ENCODE measurements at places on chromosomes 2 and 18.
A peak's percentile ranks its signal among the peaks of the same experiment; 100 is the strongest.

GRCh38 chr2:240554767-240555493 lies 2.9 kb downstream of the ANKMY1 start:
- DNase-seq: no peak

DNA sequence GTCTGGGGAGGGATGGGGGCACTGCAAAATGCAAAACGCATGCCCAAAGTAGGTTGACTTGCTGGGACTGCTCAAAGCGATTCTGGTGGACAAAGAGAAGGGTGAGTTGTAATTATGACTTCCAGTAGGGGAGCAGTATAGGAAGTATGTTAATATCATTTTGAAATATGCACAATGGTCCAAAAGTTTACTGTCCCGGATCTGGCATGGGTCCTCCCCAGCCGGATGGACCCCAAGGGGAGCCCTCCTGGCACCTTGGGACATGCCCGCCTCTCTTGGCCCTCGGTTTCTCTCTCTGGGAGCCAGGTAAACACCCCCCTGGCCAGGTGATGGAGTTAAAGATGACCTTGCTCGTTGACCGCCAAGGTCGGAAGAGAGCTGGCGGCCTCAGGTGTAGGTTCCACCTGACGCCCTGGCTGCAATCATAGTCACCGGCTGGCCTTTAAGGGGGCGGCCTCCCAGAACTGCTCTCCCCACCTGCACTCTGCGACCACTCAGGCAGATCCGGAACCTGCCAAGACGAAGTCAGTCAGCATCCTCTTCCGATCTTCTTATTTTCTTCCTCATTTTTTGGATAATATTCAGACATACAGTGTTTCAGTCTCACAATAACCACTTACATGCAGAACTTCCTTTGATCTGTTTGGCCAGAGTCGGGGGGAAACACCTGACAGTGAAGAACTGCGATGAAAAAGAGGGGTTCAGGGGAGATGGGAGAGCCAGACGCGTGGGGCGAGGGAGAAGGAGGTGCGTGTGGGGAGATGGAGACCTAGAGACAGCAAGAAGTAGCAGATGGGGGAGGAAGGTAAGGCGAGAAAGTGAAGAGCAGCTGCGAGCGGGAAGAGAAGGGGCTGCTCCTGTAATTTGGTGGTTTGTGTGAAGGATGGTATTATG lies 148.3 kb downstream of the MEIS1 start:
- DNase-seq: no peak

DNA sequence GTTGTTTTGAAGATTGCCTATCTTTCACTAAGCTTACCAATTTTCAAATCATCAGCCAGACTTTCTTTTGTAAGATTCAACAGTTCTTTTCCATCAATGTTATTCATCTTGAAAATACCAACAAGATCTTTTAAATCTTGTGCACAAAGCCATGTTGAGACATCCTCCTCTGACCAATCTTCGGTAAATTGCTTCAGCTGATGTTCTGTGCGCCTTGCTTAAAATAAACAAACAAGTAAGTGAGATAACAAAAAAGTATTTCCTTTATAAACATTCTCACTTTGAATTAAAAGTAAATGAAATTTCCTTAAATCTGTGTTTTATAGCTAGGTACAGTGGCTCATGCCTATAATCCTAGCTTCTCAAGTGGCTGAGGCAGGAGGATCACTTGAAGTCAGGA lies 30.3 kb downstream of the WDSUB1 start:
- no peak for DNase-seq

DNA sequence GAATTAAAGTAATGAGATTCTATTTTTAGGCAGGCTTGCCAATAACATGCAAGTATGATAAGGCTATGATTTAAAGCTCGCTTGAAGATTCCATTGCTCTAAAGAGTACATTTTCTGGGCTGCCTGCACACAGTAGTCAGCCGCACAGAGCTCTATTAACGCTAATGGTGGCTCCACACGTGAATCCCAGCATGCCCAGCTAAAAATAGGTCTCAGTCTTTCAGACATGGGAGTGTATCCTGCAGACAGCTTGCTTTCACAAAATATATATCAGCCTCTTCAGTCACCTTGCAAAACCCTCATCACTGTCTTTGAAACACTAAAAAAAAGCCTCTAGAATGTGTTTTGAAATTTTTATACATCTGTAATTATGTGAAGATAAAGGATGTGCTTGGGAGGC lies 418.1 kb downstream of the MTX2 start:
- DNase-seq: no peak

- DNase-seq: no peak
Measured at GRCh38 chr2:230690439-230690838, 22.2 kb upstream of the CAB39 start.

DNA sequence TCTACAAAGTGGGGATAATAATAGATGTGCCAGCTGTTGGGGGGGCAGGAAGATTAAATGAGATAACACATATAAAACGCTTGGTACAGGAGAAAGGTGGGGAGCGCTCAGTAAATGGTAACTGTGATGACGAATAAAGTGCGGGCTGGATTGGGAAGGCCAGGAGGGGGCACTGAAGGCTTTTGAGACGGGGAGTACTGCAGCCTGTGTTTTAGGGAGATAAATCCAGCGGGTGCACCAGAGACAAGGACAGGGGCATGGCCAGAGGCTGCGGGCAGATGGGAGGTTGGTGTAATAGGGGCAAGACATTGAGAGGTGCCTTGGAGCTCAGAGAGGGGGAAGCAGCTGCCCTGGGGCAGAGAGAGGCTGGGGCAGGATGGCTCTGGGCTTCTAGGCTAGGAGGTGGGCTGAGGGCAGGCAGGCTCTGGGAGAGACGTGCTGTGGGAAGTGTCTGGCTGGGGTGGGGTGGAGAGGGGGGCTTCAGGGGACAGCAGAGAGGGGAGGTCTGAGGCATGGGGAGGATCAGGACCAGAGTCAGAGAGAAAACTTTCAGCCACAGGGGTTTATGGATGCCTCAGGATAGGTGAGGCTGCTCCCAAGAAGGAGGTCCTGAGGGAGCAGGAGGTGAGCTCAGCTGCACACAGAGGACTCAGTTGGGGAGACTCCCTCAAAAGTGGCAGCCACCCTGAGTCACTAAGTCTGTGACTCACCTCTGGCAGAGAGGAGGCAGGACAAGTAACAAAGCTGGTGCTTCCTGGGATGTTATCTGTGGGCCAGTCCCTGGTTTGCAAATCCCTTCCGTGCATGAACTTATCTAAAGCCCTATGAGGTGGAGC lies 18.8 kb downstream of the TEX44 start:
- no peak for DNase-seq

DNA sequence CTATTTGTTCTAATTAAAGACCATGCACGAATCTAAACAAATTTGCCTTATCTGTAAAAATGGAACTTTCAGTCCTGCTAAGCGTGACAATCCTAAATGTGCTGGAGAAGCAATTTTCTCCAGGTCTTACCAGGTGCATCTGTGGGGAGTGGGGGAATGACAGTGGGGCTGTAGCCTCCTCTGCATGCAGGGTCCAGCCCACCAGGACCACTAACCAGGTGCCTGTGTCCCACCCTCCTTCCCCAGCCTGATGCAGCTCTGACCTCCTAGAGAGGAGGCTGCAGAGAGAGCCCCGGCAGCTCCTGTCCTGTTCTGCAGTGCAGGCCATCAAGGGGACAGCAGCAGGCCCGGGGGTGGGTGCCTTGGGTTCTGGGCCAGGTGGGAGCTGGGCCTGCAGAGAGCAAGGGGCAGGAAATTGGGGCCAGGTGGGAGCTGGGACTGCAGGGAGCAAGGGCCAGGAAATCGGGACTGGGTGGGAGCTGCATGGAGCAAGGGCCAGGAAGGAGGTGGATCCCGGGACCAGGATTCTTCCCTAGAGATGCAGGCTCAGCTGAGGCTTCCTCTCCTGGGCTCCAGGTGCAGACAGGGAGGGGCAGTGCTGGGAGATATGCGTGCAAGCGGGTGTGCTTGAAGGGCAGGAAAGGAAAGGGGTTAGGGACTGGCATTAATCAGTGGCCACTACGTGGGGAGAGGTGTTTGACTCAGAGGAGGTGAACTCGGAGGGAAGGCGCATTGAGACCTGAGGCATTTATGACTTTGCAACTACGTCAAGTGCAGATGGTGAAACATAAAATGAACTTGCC lies 185.3 kb downstream of the ANKRD30B start:
- no peak for DNase-seq

DNA sequence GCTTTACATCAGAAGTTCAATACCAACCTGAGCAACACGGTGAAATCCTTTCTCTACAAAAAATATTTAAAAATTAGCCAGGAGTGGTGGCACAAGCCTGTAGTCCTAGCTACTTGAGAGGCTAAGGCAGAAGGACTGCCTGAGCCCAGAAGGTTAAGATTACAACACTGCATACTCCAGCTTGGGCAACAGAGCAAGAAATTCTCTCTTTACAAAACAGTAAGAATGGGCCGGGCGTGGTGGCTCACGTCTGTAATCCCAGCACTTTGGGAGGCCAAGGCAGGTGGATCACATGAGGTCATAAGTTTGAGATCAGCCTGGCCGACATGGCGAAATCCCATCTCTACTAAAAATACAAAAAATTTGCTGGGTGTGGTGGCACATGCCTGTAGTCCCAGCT lies 113.2 kb downstream of the USP34 start:
- no peak for DNase-seq

DNA sequence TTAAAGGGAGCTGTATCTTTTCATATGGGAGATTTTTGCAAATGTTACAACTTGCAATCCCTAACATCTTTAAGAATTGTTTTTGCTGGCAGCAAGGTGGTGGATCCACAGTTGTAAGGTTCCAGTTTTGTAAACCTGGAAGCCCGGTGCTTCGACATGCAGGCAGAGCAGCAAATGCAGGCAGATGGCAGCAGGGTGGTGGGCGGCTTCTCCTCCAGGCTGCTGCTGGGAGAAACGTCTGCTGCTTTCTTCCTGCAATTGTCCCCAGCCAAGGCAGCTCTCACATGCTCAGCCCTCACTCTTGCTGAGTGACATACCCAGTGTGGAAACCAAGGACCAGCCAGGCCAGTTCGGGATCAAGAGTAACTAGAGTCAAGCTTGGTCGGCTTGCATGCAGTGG lies 166.0 kb downstream of the SEPTIN10 start:
- no peak for DNase-seq

GRCh38 chr18:7170292-7170691 lies 52.7 kb upstream of the LAMA1 start:
- no peak for DNase-seq

DNA sequence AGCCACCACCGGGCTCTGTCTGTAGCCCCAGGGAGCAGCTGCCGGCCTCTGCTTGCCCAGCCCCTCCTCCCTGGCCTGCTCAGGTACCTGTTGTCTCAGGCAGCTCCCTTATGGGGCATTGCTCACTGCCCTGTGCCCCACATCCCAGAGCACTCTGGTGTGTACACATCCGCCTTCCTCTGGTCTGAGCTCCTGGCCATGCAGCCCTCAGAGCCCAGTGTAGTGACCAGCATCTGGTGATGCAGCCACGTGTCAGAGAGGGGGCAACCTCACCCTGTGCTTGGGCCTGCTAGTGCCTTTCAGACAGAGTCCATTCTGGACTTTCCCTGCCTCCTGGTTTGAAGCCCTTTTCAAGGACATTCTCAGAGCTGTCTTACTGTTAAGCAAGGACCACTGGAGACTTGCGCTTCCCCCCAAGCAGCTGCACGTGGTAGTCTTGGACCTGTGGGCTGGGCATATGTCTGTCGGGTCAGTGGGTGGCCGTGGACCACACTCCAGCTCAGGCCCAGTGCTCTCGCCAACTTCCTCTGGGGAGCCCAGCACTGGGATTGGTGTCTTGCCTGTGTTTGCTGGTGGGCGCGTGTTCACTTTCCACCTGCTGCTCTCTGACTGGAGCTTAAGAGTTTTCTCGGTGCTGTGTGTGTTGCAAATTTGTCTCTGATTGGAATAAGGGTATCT lies 30.7 kb downstream of the DGKD start:
- DNase-seq: no peak

DNA sequence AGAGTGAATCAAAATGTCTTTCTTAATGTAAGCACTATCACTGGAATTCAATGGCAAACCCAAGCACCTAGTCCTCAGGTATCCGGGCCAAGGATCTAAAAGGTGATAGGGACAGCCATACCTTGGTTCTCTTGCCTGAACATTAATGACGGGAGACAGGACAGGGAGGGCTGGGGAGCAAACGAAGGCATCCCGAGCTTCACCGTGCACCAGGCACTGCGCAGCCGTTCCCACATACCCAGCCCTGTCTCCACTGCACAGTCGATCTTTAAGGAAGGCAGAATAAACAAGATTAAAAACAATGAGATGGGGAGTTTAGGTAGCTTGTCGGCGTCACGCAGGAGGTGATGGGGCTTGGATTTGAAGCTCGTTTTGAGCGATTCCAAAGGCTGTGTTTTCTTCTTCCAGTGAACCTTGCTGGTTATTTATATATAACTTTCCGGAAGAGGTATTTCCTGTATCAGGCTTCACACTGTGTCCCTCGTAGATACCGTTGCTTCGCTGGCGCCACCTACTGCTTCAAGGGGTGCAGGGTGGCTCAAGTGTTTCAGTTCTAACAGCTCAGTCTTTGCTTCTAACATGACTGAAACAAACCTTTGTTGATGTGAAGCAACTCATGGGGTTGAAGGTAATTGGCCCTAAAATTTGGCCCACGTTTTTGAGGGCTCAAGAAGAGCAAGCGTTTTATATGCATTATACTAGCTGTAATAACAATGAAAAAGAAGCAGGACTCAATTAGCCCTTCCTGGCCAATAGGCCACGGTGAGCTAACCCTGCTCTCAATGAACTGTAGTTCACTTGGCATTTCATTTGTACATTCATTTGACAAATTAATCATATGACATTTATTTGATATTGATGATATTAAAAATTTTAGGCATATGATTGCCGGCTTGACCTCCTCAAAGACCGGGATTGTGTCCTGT lies 77.4 kb downstream of the DCDC2C start:
- DNase-seq: peak; percentile 56

GRCh38 chr2:48207201-48207641 lies 300.9 kb upstream of the FBXO11 start:
- no peak for DNase-seq

DNA sequence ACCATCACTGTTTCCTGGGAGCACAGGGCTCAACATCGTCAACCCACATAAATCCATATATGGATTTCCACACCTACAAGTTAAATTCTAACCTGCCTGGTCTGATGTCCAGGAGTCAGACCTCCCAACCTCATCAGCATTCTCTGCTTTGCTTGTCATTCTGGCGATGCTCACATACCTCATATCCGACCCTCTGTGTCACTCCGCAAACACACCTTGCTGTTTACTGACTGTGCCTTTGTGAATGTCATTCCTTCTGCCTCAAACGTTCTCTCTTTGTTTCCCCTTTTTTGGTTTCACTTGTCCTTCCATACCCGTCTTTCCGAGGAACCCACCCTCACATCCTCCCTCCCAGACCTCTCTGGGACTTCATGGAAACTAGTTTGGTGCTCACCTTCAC lies 187.1 kb downstream of the ACTR3 start:
- DNase-seq: no peak

DNA sequence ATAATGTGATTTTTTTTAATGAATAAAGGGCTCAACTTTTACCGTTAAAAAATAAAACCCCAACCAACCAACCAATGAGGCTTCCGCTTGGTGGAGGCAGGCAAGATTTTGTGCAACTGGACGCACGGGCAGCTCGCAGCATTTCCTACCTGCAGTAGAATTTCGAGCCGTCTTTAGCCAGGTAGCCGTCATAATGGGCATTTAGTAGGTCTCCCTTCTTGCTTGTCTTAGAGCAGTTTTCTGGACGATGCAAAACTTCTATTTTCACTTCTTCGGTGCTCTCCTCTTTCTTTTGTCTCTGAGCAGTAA lies 316 bp downstream of the FKBP7 start:
- DNase-seq: no peak
